CD8-positive, alpha-beta memory T cell (primary cell): ENCODE measurements at places on chromosomes 7 and 10.

GRCh38 chr7:31171984-31172383 is 119.9 kb downstream of the ADCYAP1R1 start:
- no peak overlapping the region for H3K4me3 ChIP-seq
- no peaks in the 10 kb centered on the region for H3K27me3 ChIP-seq
- H3K27ac ChIP-seq: no peak overlapping the region

DNA sequence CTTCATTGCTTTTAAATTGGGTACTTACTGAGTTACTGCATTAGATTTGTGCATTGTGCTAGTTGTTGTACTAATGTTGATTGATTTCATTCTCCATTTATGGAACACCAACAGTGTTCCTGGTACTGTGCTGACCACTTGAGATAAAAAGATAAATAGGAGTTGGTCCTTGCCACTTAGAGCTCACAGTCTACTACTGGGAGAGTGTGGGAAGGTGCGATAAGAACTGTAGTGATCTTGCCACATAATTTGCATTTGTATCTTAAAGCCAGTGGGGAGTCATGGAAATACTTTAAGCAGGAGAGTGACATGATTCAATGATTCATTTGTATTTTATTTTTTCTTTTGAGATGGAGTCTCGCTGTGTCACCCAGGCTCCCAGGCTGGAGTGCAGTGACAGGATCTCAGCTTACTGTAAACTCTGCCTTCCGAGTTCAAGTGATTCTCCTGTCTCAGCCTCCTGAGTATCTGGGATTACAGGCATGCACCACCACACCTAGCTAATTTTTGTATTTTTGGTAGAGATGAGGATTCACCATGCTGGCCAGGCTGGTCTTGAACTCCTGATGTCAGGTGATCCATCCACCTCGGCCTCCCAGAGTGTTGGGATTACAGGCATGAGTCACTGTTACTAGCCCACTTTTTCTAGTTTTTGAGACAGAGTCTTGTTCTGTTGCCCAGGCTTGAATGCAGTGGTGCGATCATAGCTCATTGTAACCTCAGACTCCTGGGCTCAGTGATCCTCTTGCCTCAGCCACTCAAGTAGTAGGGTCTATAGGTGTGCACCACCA is 51.2 kb upstream of the TMEM248 start:
- H3K4me3 ChIP-seq: no peak overlapping the region
- H3K4me1 ChIP-seq: no peaks in the 10 kb centered on the region
- no peaks in the 10 kb centered on the region for H3K36me3 ChIP-seq
- no peaks in the 10 kb centered on the region for H3K27me3 ChIP-seq

DNA sequence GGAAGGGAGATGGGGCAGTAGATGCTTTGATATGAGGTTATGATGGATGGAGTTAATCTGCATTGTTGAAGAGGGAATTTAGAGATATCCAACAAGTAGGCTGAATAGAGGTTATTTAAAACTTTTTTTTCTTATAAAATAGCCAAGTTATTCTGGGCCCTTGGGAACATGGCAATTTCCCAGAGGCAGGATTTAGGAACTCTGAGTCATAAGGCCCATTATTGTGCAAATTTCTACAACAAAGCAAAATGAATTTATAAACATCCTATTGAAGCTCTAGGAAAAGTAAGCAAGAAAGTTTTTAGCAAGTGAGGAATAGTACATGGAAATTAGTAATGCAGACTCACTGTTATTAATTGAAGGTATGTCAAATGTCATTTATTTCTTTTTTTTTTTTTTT is 160.9 kb upstream of the NPY start:
- H3K4me1 ChIP-seq: no peaks in the 10 kb centered on the region
- no peaks in the 10 kb centered on the region for H3K27me3 ChIP-seq
- no peak overlapping the region for H3K4me3 ChIP-seq
- no peak overlapping the region for H3K27ac ChIP-seq
- H3K36me3 ChIP-seq: no peaks in the 10 kb centered on the region

- H3K36me3 ChIP-seq: no peaks in the 10 kb centered on the region
Measured at GRCh38 chr10:5840314-5841307, 27.4 kb upstream of the GDI2 start.

GRCh38 chr10:65194555-65194954 is 1673.4 kb downstream of the REEP3 start:
- H3K27ac ChIP-seq: no peak overlapping the region
- H3K4me1 ChIP-seq: no peaks in the 10 kb centered on the region
- H3K27me3 ChIP-seq: no peaks in the 10 kb centered on the region
- no peak for DNase-seq
- H3K4me3 ChIP-seq: no peak overlapping the region

- H3K4me1 ChIP-seq: no peaks in the 10 kb centered on the region
- no peak overlapping the region for H3K4me3 ChIP-seq
- no peaks in the 10 kb centered on the region for H3K36me3 ChIP-seq
- no peaks in the 10 kb centered on the region for H3K27me3 ChIP-seq
- H3K27ac ChIP-seq: no peak overlapping the region
- no peak for DNase-seq
Measured at GRCh38 chr10:44930904-44931620, 19.9 kb downstream of the TMEM72 start.

DNA sequence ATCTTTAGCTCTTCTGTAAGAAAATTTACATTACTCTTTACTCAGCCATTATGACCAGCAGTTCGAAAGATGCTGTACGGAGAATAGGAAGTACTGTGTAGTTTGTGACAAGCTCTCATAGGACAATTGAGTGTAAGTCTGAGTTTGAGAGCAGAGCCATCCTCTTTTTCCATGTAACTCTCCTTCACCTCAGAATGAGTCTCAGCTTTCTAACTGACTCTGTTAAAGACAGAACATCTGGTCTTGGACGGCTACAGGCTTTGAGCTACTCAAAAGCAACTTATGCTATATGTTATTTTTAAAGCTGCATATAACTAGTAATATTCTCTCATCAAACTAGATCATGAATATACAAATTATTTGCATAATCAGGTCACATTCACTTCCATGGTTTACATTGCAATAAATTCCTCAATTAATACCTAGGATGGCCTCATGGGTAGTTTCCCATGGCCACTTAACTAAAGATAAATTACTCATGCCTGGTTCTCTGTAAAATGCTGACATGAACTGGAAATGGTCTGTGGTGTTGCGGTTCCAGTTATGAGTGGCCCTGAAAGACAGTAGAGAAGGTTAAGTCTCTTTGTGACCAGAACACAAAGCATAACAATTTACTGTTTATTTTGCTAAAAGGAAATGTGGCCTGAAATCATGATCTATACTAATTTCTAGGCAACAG is 358.7 kb downstream of the PHF14 start:
- H3K36me3 ChIP-seq: no peaks in the 10 kb centered on the region
- DNase-seq: no peak
- no peak overlapping the region for H3K27ac ChIP-seq
- no peak overlapping the region for H3K4me3 ChIP-seq
- H3K27me3 ChIP-seq: no peaks in the 10 kb centered on the region

DNA sequence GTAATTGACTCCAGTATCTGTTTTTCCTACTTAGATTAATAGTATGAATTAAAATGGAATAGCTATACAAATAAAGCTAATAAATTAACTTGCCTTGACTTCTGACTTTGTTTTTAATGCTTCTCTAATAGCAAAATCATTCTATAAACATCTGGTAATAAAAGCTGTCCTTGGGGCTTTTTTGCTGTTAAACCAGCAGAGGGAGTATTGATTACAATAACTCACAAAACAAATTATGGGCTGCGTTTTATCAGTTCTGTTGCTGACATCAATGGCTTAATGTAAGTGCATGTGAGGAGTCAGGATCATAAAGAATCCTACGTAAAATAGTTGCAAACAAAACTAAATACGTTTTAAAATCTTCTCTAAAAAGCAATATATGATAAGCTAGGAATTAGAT is 667.8 kb downstream of the PCDH15 start:
- no peaks in the 10 kb centered on the region for H3K27me3 ChIP-seq
- H3K36me3 ChIP-seq: no peaks in the 10 kb centered on the region
- no peak overlapping the region for H3K27ac ChIP-seq
- no peak overlapping the region for H3K4me3 ChIP-seq
- H3K4me1 ChIP-seq: no peaks in the 10 kb centered on the region

DNA sequence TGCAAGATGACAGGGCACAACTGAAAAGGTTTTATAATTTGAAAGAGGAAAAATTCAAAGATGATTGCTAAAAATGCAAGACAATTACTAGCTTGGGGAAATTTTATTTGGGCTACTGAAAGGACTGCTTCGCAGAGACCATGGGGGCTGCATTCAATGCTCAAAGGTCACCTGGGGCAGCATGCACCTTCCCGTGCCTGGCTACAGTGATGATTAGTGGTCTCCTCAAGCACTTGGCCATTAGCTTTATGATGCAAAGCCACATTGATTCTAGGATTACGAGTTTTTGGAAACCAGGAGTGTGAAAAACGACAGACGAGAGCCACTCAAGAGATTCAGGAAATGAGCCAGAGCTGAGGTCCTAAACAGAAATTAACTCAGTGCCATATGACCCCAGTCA is 764.6 kb downstream of the PHTF2 start:
- no peaks in the 10 kb centered on the region for H3K4me1 ChIP-seq
- no peak overlapping the region for H3K27ac ChIP-seq
- H3K4me3 ChIP-seq: no peak overlapping the region
- DNase-seq: no peak
- no peaks in the 10 kb centered on the region for H3K36me3 ChIP-seq
- no peaks in the 10 kb centered on the region for H3K27me3 ChIP-seq

DNA sequence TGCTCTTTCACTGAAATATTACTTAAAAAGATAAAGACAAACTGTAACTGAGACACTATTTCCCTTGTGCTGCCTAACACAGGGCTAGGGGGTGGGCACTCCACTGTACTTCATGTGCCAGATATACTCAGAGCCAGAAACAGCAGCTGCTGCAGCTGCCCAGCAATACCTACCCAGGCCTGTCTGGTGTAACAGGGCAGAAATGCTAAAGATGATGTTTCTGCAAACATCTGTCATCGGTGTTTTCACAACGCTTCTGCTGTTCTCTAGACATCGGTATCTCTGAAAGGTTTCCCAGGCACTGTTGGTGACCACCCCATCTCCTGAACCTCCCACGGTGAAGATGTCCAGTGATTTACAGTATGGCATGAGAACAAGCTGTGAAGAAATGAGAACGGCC is 42.7 kb downstream of the LAMB1 start:
- H3K36me3 ChIP-seq: no peaks in the 10 kb centered on the region
- no peak overlapping the region for H3K27ac ChIP-seq
- H3K27me3 ChIP-seq: no peaks in the 10 kb centered on the region
- no peaks in the 10 kb centered on the region for H3K4me1 ChIP-seq
- no peak overlapping the region for H3K4me3 ChIP-seq

DNA sequence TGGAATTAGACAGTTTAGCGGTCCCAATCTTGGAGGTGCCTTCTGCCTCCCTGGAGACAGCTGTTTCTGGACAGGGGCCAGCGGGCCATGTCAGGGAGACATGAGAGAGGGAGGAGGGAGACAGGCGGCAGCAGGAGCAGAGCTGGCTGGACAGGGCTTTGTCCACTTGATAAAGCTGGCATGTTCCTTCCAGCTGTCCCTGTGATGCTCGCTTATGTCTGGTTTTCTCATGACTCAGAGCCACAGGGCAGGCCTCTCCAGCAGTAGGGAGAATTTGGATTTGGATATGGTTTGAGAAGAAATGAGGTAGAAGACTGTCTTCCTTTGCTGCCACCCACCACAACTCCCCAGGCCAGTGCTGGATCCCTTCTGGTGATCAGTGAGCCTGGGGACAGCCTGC is 51.7 kb upstream of the SORCS3 start:
- H3K4me3 ChIP-seq: no peak overlapping the region
- H3K36me3 ChIP-seq: no peaks in the 10 kb centered on the region
- no peak for DNase-seq
- peaks cover 14% of the 10 kb centered on the region for H3K4me1 ChIP-seq
- H3K27me3 ChIP-seq: no peaks in the 10 kb centered on the region
- no peak overlapping the region for H3K27ac ChIP-seq

DNA sequence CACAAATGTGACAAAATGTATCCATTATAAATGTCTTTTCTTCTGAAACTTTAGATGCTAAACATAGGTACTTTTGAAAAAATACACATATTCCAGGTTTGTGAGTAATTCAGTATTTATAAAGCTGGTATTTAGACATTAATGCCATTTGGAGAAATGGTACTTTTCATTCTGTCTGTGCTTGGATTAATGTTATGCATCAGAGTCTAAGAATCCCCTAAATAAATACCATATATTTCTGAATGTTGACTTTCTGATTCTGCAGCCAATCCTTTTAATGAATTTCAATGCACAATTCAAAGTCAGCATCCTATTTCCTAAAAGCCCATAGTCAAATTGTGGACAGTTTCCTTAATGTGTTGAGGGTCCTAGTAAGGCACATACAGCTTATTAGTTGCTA is 145.0 kb downstream of the DKK1 start:
- no peaks in the 10 kb centered on the region for H3K36me3 ChIP-seq
- no peak for DNase-seq
- H3K4me3 ChIP-seq: no peak overlapping the region
- no peak overlapping the region for H3K27ac ChIP-seq

DNA sequence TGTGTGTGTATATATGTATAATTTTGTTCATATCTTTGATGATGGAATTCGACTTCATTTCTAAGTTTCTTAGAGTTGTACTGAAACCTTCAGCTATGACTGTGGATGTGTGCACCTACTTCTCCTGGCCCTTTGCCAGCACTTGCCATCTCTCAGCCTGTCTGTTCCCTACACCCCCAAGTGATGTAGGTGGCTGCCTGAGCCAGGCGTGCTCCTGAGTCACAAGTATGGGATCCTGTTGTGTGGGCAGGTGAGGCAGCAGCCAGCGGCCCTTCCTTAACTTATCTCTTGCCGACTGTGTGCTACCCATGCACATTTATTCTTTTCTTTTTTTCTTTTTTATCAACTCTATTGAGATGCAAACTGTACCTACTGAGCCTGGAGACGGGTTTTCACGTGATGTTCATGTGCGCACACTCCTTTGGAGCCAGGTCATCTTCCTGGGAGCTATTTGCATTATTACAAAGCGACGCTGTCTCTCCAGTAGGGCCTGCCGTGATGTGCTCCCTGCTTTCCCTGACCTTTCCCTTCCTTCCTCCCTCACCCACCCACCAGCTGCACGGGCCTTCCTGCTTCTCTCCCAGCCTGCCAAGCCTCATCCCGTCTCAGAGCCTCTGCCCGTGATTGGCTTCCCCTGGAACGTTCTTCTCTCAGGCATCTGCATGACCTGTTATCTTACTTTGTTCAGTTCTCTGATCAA is 31.3 kb upstream of the GALNT11 start:
- H3K4me3 ChIP-seq: no peak overlapping the region
- H3K4me1 ChIP-seq: no peaks in the 10 kb centered on the region
- DNase-seq: no peak
- H3K27me3 ChIP-seq: no peaks in the 10 kb centered on the region
- H3K27ac ChIP-seq: no peak overlapping the region

GRCh38 chr7:139947021-139947420 is 115.7 kb downstream of the PARP12 start:
- H3K4me1 ChIP-seq: no peaks in the 10 kb centered on the region
- H3K36me3 ChIP-seq: no peaks in the 10 kb centered on the region

DNA sequence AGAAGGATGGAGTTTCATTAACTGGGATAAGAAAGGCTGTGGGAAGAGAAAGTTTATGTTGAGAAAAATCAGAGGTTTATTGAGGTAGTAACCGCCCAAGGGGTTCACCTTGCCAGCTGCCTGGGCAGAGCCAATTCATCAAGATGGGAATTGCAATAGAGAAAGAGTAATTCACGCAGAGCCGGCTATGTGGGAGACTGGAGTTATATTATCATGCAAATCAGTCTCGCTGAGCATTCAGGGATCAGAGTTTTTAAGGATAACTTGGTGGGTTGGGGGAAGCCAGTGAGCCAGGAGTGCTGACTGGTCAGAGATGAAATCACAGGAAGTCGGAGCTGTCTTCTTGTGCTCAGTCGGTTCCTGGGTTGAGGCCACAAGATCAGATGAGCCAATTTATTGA is 70.6 kb downstream of the MALRD1 start:
- H3K27me3 ChIP-seq: no peaks in the 10 kb centered on the region
- no peaks in the 10 kb centered on the region for H3K36me3 ChIP-seq
- no peak overlapping the region for H3K27ac ChIP-seq
- no peaks in the 10 kb centered on the region for H3K4me1 ChIP-seq
- no peak overlapping the region for H3K4me3 ChIP-seq
